Ureter (tissue), 1 donor: ENCODE measurements at places on chromosomes 6 and 20. TPM values are rescaled to one million over a fixed set of nuclear protein-coding genes. Genes with fewer than 3 reads are reported as not detected.

ROS1 gene
- 0.05 TPM for total RNA-seq

GRCh38 chr6:137259349-137259748, 40.2 kb upstream of the IFNGR1 start:
- DNase-seq = no peak

WFDC12 gene
- not detected for total RNA-seq

DNA sequence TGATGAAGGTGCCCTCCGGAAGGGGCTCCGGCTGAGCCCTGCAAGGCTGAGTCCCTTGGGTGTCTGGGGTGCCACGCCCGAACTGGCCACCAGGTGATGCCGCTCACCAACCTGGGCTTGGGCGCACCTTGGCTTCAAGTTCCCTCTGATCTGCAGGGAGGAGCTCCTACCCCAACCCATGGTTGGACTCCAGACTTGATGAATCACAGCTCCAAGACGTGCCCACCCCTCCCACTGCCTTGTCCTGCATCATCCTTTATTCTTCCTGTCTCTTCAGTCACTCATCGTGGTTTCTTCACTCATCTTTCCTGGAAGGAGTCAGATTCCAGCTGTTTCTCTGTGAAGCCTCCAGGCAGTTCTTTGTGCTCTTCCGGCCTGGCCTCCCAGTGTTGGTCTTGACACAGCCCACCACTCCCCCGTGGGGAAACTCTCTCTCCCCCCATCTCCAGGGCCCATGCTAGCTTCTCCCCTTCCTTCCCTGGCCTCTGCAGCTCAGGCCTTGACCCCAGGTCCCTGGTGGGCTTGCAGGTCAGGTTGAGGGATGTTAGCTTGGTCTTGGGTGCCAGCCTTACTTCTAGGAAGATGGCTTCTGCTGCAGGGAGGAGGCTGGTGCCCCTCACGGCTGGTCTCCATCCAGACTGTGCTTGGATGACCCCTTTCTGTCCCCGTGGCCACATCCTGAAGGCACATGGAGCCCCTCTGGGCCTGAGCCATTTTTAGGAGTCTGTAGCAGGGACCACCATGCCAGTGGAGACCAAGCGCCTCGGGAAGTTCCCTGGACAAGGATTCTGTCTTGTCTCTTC, 2.6 kb upstream of the ZBP1 start:
- no peak for DNase-seq

CRISP3 gene
- total RNA-seq = 117 TPM

SAMD5 gene
- total RNA-seq = 4.8 TPM

DNA sequence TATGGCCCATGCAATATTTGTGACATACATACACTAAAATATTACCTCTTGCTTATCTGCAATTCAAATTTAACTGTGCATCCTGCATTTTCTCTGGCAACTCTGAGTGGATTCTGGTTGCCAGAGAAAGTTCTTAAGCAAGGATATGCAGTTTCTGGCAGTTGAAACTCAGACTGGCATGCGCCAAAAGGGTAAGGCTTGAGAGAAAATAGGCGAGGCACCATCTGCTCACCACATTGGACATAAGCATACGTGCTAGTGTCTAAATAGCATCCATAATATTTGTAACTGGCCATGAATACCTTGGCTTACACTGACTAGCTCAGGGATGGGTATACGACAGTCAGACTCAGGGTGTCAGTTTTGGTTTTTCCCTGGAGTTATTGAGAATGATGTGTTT, 465.1 kb downstream of the DOK5 start:
- no peak for DNase-seq

- no peak for DNase-seq
Measured at GRCh38 chr6:161414180-161414579, 140.3 kb upstream of the AGPAT4 start.

DNA sequence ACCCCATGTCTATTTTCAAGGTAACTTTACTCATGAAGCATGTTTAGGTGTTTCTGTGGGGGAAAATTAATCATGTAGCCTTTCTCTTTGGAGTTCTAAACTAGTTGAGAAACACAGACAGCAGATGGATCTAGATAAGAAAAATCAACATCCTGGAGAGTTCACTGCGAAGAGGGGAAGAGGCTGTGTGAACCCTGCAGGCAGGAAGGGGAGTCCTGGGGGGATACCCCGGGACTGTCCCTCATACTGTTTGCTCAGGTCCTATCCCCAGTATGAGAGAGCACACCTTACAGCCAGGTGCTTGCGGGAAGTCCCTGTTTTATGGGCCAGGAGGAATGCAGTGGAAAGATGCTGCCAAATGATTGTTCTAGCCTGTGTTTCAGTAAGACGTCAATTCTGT, 32.7 kb downstream of the CHMP4B start:
- no peak for DNase-seq
